Suprapubic skin (tissue), 4 donors: ENCODE measurements at places on chromosomes 4 and X. TPM values are rescaled to one million over a fixed set of nuclear protein-coding genes. Genes with fewer than 3 reads are reported as not detected.

Gene TMEM271
- 3.3 TPM for total RNA-seq

Gene IL1RAPL1
- total RNA-seq = not detected

Gene PLK4
- 5.6 TPM for total RNA-seq

DNA sequence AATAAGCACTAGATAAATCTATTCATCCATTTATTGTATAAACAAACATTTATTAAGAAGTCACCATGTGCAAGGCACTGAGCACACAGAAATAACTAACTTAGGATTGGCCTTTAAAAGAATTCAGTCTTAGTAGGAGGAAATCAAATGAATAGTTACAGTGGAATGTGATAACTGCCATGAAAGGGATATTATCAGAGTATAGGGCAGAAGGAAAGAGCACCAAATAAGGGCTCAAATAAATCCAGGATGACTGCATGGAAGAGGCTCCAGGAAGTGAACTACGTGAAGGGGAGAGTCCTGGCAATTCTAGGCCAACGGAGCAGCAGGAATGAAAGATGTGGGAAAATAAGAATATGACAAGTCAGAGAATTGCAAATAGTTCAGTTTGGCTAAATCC lies 406.0 kb downstream of the INPP4B start:
- no peaks in the 10 kb centered on the region for H3K36me3 ChIP-seq
- no peaks in the 10 kb centered on the region for H3K4me1 ChIP-seq
- H3K4me3 ChIP-seq = no peak overlapping the region
- no peak overlapping the region for H3K27ac ChIP-seq
- DNase-seq = no peak

DNA sequence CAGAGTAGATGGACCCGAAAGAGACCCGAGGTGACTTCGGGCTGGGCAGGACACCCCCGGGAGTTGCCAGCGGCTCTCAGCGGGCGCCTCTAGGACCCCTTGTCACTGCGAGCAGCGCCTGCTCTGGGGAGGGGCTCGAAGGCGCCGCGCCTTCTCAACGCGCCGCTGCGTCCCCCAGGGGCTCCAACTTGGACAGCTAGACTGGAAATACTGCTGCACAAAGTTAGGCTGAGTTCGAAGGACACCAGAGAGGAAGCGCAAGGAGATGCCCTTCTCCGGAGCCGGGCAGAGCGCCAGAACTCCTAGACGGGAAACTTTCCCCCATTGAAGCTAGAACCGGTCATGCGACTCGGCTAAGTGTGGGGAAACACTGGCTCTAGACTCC lies 493 bp upstream of the KCNIP4 start:
- no peak overlapping the region for H3K27ac ChIP-seq
- no peaks in the 10 kb centered on the region for H3K36me3 ChIP-seq
- peak overlapping the region; percentile 43 for H3K4me3 ChIP-seq
- H3K4me1 ChIP-seq = peaks cover 9% of the 10 kb centered on the region
- peaks cover 30% of the 10 kb centered on the region for H3K27me3 ChIP-seq

- DNase-seq = no peak
- H3K27ac ChIP-seq = no peak overlapping the region
- no peaks in the 10 kb centered on the region for H3K27me3 ChIP-seq
- no peaks in the 10 kb centered on the region for H3K4me1 ChIP-seq
- H3K36me3 ChIP-seq = peaks cover 38% of the 10 kb centered on the region
Observed at GRCh38 chr4:56345458-56345857, 41.8 kb downstream of the AASDH start.

GRCh38 chr4:95675623-95676022 lies 126.8 kb upstream of the UNC5C start:
- H3K27me3 ChIP-seq = no peaks in the 10 kb centered on the region
- H3K27ac ChIP-seq = no peak overlapping the region
- H3K4me3 ChIP-seq = no peak overlapping the region
- no peaks in the 10 kb centered on the region for H3K4me1 ChIP-seq
- no peak for DNase-seq
- H3K36me3 ChIP-seq = no peaks in the 10 kb centered on the region

GRCh38 chrX:65596270-65597034 lies 61.9 kb upstream of the LAS1L start:
- H3K36me3 ChIP-seq = no peaks in the 10 kb centered on the region
- H3K27ac ChIP-seq = peak overlapping the region; percentile 75
- no peak overlapping the region for H3K4me3 ChIP-seq
- H3K27me3 ChIP-seq = no peaks in the 10 kb centered on the region
- H3K4me1 ChIP-seq = peaks cover 25% of the 10 kb centered on the region

DNA sequence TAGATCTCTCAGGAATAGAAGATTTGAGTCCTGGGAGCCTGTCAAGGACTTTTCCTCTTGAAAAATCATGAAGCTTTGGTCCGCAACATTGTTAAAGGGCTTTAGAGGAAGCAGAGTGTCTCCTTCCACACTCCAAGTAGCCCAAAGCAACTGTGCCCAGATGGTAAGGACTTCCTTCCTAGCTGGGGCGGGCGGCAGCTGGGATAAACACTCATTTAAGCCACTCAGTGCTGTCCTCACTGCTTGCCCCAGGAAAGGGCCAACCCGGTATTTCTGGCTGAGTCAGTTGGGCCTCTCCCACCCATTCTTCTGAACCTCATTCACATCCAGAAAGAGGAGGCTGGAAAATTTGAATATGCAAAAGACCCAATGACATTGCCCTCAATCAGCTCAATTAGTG lies 144.3 kb downstream of the CHIC2 start:
- H3K4me1 ChIP-seq = peaks cover 20% of the 10 kb centered on the region
- peak overlapping the region; percentile 65 for H3K27ac ChIP-seq
- no peaks in the 10 kb centered on the region for H3K27me3 ChIP-seq
- DNase-seq = no peak

GRCh38 chr4:169859366-169860216 lies 101.8 kb upstream of the HPF1 start:
- H3K4me3 ChIP-seq = no peak overlapping the region
- H3K4me1 ChIP-seq = no peaks in the 10 kb centered on the region
- no peak for DNase-seq
- no peaks in the 10 kb centered on the region for H3K36me3 ChIP-seq
- no peaks in the 10 kb centered on the region for H3K27me3 ChIP-seq

- no peaks in the 10 kb centered on the region for H3K36me3 ChIP-seq
- no peak overlapping the region for H3K27ac ChIP-seq
- no peak overlapping the region for H3K4me3 ChIP-seq
- H3K27me3 ChIP-seq = no peaks in the 10 kb centered on the region
- no peaks in the 10 kb centered on the region for H3K4me1 ChIP-seq
Observed at GRCh38 chr4:112083587-112084347, 61.5 kb upstream of the FAM241A start.

DNA sequence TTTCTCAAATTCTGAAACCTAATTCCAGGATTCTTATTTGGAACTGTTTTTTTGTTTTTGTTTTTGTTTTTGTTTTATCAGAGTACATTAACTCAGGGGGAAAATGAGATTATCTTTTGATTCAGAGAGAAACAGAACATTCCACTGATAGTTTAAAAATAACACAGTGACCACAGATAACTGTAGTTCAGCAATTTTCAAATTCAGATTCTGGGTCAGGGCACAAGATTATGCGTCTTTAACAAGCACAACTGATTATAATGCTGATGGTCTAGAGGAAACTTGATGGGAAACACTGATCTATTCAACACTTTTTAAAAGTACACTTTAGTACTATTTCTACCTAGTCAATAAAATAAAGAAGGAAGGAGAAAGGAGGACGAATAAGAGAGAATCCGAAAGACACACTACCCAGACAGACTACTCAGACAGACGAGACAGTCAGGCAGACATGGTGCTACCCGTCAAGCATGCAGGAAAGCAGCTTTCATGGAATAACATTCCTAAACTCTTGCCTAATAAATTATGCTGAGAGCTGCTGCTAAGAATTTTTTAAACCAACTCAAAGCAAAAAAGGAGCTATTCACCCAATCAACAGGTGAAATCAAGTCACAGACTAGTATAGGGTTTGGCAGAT lies 59.0 kb downstream of the APBB2 start:
- peaks cover 19% of the 10 kb centered on the region for H3K4me1 ChIP-seq
- H3K4me3 ChIP-seq = no peak overlapping the region
- H3K36me3 ChIP-seq = no peaks in the 10 kb centered on the region
- no peak for DNase-seq
- no peak overlapping the region for H3K27ac ChIP-seq

DNA sequence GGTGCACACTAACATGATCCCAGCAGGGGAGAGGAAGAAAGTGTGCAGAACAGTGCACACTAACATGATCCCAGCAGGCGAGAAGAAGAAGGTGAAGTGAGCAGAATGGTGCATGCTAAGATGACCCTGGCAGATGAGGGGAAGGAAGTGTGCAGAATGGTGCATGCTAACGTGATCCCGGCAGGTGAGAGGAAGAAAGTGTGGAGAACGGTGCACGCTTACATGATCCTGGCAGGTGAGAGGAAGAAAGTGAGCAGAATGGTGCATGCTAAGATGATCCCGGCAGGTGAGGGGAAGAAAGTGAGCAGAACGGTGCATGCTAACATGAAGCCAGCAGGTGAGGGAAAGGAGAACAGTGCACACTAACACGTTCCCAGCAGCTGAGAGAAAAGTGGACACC lies 83.7 kb downstream of the ACOX3 start:
- H3K27ac ChIP-seq = no peak overlapping the region
- H3K4me3 ChIP-seq = no peak overlapping the region
- H3K27me3 ChIP-seq = no peaks in the 10 kb centered on the region
- DNase-seq = peak; percentile 54
- H3K36me3 ChIP-seq = no peaks in the 10 kb centered on the region

- H3K27ac ChIP-seq = no peak overlapping the region
- DNase-seq = no peak
- no peaks in the 10 kb centered on the region for H3K27me3 ChIP-seq
- peaks cover 12% of the 10 kb centered on the region for H3K36me3 ChIP-seq
- H3K4me1 ChIP-seq = no peaks in the 10 kb centered on the region
Observed at GRCh38 chrX:2632533-2633504, 58.3 kb upstream of the CD99 start.

GRCh38 chrX:50430917-50431575 lies 39.6 kb downstream of the DGKK start:
- no peak overlapping the region for H3K27ac ChIP-seq
- no peaks in the 10 kb centered on the region for H3K27me3 ChIP-seq
- H3K4me3 ChIP-seq = no peak overlapping the region
- no peaks in the 10 kb centered on the region for H3K4me1 ChIP-seq
- no peak for DNase-seq
- no peaks in the 10 kb centered on the region for H3K36me3 ChIP-seq
